Endodermal cell (in vitro differentiated cells): ENCODE measurements at places on chromosomes 2 and 18. TPM values are rescaled to one million over a fixed set of nuclear protein-coding genes. Genes with fewer than 3 reads are reported as not detected.

DNA sequence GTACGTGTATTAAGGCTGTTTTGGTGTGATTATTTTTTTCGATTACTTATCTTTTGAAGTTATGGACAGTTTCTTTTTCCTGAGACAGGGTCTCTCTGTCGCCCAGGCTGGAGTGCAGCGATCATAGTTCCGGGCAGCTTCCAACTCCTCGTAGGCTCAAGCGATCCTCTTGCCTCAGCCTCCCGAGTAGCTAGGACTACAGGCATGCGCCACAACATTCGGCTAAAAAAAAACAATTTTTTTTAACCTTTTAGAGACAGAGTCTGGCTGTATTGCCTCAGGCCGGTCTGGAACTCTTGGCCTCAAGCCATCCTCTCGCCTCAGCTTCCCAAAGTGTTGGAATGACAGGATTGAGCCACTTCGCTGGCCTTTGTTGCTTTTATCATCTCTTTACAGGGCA lies 945 bp downstream of the HAT1 start:
- DNase-seq, result no peak

CTLA4 gene
- total RNA-seq, result not detected in 2 replicates

GRCh38 chr2:220396287-220396686 lies 768.9 kb downstream of the SLC4A3 start:
- no peak for DNase-seq

RND3 gene
- 1.3 to 8.4 TPM (median 2.6 TPM) in 3 replicates for total RNA-seq

DNA sequence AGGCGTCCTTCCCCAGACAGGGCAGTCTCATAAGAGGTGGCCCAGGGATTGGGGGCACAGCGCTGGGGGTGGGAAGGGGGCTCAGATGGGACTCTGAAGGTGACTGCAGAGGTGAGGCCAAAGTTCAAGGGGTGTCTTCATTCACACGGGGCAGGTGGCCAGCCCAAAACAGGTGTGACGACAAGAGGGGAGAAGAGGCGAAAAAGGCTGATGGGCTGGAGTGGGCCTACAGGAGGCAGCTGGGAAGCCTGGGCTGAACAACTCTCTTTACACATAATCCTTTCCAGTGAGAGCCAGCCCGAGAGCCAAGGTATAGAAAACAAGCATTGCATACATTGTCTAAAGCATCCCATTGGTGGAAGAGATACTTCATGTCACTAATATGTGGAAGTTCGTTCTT lies 130.9 kb upstream of the ASB18 start:
- DNase-seq, result no peak

ZNF804A gene
- 0.15 and 0.18 TPM in 2 replicates for total RNA-seq

- peak; percentile 81 for DNase-seq
Measured at GRCh38 chr2:46776687-46777327, 138.8 kb downstream of the MCFD2 start.

- peak; percentile 73 for DNase-seq
Measured at GRCh38 chr2:74690571-74690970, 36.5 kb downstream of the SEMA4F start.

REG3G gene
- total RNA-seq, result not detected in 3 replicates

CAVIN2 gene
- not detected in 3 replicates for total RNA-seq

DNA sequence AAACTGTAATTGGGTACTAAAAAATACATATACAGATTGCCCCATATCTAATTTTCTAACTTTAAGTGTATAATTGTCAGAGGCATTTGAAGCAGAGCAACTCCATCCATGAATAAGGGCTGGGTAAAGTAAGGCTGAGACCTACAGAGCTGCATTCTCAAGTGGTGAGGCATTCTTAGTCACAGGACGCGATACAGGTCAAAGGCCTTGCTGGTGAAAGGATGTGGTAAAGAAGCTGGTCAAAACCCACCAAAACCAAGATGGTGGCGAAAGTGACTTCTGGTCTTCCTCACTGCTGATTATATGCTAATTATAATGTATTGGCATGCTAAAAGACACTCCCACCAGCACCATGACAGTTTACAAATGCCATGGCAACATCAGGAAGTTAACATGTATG lies 50.0 kb downstream of the SLC8A1 start:
- DNase-seq, result no peak

DNA sequence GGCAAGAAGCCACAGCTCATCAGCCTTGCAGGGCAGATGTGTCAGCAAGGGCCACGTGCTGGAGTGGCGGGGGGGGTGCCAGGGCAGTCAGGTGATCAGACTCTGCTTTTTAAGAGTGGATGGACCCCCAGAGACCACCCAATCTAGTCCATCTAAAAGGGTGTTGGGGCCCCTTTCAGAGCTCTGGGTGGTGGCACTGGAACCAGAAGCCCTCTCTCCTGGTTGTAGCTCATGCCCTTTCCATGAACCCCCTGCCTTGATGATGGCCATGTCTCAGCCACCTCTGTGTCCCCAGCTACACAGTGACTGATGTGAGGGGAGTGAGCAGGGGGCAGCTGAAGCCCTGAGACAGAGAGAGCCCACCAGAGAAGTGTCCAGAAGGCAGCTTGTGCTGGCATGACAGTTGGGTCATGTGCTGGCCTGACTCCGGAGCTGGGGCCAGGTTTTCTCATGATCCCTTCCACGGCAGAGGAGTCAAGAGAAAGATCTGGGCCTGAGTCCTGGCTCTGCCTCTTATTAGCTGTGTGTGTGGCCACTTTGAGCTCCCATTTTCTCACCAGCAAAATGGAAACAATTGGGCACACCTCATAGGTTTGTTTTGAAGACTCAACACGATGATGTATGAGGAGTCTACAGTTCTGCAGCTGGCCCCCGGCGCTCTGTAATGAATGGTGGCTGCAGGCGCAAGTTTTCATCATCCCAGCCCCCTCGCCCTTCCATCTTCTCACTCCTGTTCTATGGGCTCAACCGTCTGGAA lies 195.7 kb downstream of the ZFP36L2 start:
- no peak for DNase-seq

DNA sequence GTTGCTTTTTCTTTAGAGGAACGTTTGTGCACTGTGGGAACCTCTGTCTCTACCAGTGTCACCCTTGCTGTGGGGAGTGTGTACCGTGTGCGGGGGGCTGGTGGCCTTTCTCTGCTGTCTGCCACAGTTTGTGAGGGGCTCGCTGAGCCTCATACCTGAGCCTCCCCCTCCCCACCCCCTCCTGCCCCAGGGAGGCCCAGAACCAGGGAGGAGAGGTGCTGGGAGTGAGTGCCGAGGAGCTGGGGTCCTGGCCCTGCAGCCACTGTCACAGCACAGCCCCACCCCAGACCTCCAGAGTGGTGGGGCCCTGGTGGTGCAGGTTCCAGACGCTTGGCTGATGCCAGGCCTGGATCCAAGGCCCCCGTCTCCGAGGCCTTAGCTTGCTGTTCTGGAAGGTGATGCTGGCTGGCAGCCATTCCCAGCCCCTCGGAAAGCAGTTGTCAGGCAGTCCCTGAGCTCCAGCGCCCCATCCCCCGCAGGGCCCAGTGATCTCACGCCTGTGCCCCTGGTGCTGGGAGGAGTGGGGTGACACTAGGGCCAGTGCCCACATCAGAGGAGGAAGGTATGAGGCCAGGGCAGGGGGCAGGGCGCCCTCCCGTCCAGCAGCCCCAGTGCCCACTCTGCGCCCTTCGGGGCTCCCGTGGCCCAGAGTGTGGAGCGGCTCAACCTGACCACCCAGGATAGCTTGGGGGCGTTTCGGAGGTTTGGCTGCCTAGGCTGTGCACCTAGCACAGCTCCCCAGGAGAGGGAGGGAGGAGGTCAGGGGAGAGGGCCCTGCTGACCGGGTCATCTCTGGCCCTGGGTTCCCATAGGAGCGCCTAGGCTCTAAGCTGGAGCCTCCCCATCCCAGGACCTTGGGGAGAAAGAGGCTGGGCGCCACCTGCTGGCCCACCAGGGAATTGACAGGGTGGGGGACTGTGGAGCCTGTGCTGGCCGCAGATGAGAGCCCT lies 53.0 kb upstream of the ALPP start:
- peak; percentile 88 for DNase-seq

ITM2C gene
- 268 to 293 TPM (median 269 TPM) in 3 replicates for total RNA-seq

TUBA4B gene
- total RNA-seq, result not detected in 3 replicates

- no peak for DNase-seq
Measured at GRCh38 chr2:241502281-241502680, 6.1 kb downstream of the STK25 start.

- no peak for DNase-seq
Measured at GRCh38 chr2:86366651-86367498, 29.4 kb upstream of the REEP1 start.

DNA sequence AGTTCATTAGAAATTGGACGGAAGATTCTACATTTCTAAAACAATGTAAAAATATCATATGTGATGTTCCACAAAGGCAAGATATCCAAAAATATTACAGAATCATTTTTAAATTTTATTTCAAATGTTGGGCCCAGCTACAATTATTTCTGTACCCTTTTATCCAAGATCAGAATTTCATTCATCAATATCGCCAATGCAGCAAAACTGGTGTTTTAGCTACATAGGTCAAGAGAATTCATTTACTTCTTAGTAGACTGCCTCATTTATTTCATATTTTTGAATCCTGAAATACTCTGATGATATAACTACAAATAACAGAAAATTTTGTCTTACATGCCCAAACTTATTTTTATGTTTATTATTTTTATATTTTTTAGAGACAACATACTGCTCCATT lies 143.1 kb downstream of the CMPK2 start:
- DNase-seq, result no peak

CNGA3 gene
- 0.16 and 0.33 TPM in 2 replicates for total RNA-seq

DNA sequence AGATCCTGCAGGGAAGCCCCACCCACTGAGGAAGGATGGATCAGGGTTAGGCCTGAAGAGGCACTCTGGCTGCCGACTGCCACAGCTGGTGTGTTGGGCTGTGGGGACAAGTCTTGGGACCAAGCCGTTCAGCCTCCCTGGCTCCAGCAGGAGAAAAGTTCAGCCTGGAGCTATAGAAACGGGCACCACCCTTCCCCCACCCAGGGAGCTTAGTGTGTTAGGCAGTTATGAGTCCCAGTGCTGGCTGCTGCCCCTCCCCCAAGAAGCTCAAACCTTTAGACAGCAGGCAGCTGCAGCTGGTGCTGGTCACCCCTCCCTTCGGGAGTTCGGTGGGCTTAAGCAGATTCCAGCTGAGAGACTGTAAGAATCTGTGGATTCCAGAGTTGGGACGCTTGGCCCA lies 447.1 kb upstream of the HS6ST1 start:
- DNase-seq, result no peak

- no peak for DNase-seq
Measured at GRCh38 chr2:50922506-50922905, 109.4 kb downstream of the NRXN1 start.

- no peak for DNase-seq
Measured at GRCh38 chr2:229689307-229689839, 25.0 kb downstream of the DNER start.

DNA sequence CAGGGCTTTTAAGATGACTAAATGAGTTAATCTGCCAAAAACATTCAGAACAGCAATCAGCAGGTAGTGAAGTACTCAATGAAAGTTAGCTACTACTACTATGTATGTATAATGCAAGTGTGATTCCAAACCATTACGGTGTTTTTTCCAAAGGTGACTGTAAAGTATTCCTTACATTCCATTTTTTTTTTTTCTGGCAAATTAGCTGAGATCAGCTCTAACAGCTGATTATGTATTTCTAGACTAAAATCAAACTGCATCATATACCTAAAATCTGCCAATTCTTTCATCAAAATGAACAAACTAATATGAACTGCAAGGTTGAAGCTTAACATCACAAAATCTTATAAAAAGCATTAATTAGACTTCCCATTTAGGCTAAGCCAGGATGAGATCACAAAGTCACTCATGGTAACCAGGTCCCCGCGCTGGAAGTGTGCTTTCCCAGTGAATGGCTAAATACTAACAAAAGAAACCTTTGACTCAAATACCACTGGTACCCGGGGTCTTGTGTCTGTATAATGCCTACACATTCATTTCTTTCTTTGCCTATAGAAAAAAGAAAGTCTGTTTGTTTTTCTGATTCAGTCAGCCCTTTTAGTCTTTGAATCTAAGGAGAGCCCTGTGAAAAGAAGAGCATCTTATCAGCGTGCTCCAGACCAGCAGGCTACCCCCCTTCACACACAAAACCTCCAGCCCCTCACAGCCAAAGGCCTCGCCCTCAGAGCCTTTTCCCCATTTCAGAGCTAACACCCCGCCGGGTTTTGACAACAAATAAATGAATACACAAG lies 88.3 kb downstream of the RBMS1 start:
- DNase-seq, result peak; percentile 78

GRCh38 chr2:46836295-46837111 lies 79.1 kb downstream of the MCFD2 start:
- DNase-seq, result no peak

FKBP1B gene
- total RNA-seq, result 28.1 to 35.3 TPM (median 32.3 TPM) in 3 replicates

KIAA2012 gene
- 0.86 and 1.0 TPM in 2 replicates for total RNA-seq

DAPL1 gene
- total RNA-seq, result not detected in 2 replicates

GRCh38 chr2:24024996-24025663 lies 15.2 kb downstream of the MFSD2B start:
- DNase-seq, result no peak

DNA sequence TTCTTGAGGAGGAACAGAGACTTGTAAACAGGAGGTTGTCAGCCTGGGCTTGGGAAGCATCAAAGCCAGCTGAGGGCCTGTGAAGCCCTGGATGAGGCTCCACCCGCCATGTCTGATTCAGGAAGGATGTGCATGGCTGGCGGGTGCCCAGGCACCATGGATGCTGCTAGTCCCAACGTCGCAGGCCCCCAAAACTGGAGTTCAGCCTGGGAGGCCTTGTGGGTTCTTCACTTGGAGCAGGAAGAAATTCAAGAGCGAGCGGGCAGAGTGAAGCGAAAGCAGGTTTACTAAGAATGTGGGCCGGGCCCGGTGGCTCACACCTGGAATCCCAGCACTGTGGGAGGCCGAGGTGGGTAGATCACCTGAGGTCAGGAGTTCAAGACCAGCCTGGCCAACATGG lies 12.1 kb upstream of the PXDN start:
- no peak for DNase-seq

- DNase-seq, result no peak
Measured at GRCh38 chr2:180368881-180369280, 361.8 kb upstream of the CWC22 start.
